ENCODE measurements at places on chromosomes 4 and X.

- DNase-seq, result no peak
Measured at GRCh38 chr4:68708566-68708965, 38.1 kb upstream of the UGT2B15 start.

DNA sequence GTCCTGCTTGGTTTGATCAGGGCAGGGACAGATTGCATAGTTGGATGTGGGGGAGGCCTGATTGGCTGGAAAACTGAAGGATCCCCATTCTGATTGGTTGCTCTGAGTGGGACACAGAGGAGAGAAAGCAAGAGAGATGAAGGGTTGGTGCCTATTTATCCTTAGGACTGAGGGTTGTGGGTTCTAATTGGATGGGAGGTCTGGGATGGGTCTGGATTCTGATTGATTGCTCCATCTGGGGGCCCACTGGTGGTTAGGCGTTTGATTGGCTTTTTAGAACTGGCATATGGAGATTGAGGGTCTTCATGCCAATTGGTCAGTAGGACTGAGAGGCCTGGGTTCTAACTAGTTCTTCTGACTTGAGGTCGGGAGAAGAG lies 644 bp upstream of the EBP start:
- DNase-seq, result no peak

GRCh38 chr4:25532591-25532990 lies 123.1 kb upstream of the SLC34A2 start:
- DNase-seq, result no peak

DNA sequence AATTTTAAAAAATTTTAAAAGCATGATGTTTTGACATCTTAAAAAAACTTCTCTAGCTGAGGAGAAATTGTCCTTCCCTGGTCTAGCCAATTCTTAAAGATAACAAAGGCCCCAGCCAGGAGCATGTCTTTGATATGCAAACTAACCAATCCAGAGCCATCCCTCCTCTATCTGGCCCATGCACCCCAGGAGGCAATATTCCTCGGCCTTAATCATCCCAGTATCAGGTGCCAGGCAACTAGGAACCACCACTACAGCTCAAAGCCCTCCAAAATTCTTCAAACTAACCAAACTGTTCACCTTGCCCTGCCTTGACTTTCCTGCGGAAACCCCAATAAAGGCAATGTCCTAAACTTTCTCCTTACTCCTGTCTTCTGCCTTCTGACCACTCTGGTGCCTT lies 97.8 kb upstream of the USP9X start:
- DNase-seq, result no peak

DNA sequence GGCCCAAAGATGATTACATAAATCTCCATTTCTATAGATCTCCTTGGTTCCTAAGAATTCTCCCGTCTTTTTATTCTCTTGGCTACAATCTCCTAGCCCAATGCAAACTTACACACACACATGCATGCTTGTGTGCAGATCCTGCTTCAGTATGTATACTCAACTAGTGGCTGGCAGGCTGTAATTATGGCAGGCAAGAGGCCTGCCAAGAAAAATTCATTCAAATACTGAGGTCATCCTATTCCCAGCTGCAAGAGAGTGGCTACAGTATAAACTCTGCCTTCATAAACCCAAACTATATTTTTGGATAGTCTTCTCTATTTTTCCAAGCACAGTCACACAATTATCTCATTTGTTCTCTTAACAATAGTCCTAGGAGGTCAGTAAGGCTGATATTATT lies 95.2 kb downstream of the SHROOM4 start:
- peak; percentile 63 for DNase-seq

DNA sequence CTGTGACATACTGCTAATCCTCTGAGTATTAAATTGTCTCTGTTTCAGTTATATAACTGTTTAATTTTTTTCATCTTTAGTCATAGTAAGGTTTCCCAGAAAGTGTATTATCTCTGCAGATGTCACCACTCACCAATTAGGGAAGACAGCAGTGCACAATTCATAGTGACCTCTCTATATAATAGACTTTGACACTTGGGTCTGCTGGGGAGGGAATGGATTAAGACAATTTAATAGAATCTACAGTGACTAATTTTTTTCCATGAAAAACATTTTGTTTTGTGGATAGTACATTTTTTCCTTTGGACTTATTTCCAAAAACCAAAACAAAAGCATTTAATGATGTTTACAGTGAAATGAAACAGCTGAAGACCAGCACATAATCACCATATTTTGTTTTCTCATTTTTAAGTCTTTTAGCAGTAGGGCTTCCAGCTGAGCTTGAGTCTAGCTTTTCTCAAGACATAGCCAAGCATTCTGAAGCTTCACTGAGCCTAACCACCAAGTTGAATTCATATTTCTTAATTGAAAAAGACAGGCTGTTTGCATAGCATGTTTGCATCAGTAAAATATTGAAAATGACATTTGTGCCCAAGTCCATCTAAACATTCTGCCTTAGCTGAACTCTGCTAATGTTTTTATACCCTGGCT lies 69.5 kb downstream of the PCDH19 start:
- no peak for DNase-seq

Measured in IMR-90 (cell line).